ENCODE measurements at places on chromosomes 1 and 21.

DNA sequence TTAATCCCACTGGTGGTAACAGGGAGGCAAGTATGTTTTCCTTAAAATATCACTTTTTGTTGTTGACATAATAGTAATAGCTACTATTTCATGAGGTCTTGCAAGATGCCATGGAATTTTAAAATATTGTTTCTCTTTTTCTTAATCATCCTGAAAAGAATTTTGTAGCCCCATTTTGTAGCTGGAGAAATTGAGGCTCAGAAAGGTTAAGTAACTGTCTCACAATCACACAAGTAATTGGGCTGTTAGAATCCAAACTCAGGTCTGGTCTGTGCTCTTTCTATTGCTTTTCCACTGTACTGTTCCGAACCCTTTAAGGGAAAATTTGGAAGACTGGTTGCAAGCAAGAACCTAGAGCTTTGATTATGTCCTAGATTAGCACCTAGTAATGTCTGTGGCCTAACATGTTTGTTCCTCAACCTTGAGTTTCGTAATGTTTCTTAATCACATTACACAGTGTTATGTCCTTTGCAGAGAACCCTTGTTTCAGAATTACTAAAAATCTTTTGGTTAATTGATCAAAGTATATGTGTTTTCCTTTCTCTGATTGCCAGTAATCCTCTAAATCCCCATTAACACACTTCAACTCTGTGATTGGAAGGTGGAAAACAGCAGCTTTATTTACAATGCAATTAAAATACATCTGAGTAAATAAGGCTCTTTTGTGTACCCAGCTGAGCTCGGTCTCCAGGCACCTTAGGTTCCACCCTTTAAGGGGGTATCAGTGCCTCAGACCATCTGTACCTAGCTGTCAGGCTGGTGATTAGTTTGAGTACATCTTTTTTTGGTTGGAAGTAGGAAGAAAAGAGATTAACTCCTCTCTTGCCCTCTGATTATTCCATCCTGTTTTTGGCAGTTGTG, 10.4 kb downstream of the LRRC42 start:
- DNase-seq = no peak

- DNase-seq = no peak
Observed at GRCh38 chr1:22471078-22471477, 19.4 kb downstream of the ZBTB40 start.

DNA sequence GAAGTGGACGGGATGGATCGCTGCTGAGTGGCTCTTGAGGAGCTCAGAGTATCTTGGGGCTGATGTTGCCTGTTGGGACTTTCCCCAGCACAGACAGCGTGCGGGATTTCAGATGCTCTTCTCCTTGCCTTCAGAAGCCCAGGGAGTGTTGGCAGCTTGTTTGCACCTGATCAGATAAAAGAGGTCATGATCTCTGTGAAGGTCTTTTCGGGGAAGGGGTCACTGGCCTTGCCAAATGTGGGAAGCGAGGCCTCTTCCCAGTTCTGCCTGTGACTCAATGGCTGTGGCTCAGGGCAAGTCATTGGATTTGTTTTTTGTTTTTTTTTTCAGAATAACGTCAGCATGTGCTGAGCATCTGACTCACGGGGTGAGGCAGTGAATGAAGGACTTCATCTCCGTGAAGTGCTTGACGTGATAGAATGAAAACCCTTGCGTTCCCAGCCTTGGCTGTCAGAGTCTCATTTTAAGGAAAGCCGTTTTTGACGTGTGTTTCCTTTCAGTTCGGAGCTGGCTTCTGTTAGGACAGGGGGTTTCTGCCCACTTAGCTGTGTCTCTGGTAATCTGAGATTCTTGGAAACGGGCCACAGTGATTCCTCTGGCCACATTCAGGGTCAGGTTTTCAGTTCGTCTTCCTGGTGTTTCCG, 46.7 kb downstream of the GALNT2 start:
- DNase-seq = no peak

DNA sequence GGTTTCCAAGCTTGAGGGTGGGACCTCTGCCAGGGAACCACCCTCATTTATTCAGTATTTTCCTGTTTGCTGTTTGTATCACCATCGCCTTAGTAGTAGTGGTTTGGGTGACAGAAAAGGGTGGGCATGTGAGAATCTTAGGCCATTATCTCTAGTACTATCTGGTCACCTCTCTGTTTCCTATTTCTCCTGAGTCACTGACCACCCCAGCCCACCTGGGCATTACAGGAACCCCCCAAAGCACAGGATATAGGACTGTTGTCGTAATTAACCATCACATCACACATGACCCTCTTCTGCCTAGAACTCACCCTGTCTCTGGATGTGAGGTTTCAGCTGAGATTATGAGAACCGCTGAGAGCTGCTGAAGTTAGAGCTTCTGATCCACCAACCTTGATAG, 60.4 kb downstream of the IL23R start:
- no peak for DNase-seq

- no peak for DNase-seq
Observed at GRCh38 chr1:93079685-93080141, 630 bp downstream of the MTF2 start.

- DNase-seq = no peak
Observed at GRCh38 chr1:113040718-113041412, 32.1 kb upstream of the LRIG2 start.

- no peak for DNase-seq
Observed at GRCh38 chr1:41045740-41046139, 24.2 kb upstream of the SLFNL1 start.

DNA sequence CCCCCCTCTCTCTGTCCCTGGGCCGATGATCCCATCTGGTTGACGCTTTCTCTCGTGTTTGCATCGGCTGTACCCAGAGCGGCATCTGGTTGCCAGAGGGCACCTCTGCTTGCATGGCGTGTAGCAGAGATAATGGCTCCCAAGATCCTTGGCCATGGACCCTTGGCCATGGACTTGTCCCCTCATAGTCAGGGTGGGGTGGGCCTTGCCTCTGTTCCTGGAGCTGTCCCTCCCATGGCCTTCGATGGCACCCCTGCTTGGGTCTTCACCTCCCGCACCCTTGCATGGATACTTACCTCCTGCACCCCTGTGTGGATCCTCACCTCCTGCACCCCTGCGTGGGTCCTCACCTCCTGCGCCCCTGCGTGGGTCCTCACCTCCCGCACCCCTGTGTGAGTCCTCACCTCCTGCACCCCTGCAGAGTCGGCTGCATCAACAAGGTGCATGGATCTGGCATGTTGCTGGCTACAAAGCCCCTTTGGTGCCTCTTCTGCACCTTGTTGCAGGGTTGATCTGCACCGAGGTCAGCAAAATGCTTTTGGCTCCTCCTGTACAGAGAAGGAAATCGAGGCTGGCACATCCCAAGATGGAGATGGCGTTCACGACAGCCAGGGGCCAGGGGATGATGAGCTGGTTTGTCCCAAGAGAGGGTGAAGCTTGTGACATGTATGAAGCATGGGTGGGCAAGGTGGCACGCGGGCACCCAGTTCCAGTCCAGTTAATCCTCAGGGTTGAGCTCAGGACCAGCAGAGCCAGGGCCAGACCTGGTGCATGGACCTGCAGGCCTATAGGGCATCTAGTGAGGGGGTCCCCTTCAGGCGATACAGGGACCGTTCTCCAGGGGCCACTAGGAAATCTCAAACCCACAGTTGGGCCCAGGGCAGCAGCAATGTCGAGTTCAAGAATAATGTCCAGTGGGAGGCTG, 46.1 kb upstream of the C1orf174 start:
- DNase-seq = no peak

DNA sequence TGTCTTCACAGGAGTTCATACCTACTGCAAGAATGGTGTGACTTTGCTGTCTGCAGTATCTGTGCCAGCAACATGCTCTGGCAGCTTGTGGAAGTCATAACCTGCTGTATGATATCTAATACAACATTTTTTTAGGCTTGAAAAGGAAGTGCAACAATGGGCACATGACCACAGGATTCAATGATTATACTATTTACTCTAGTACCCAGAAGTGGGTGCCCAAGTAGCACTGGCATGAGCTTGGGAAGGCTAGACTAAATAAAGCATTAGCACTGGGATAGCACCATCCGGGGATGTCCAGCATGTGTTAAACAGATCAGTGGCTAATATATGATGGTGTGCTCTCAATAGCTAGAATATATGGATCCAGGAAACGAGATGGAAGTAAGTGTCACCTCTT, 98.6 kb upstream of the PDE4B start:
- DNase-seq = no peak

DNA sequence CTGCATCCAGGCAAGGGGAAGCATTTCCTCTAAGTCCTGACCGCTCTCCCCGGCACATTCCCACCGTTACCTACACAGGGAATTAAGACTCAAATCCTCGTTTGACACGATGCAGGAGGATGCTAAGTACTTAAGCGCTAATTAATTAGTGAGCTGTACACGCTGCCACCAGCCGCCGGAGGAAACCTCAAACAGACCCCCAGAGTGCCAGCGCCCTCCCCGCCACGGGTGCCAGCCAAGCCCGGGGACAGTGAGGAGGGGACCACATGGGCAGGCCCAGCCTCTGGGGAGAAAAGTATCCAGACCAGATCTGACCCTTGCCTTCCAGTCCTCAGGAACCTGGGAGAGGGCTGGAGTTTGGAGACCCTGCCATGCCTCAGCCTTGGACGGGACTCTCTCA, 17.4 kb upstream of the CASZ1 start:
- no peak for DNase-seq

GRCh38 chr1:78840453-78841271, 165.9 kb downstream of the ADGRL4 start:
- DNase-seq = no peak

DNA sequence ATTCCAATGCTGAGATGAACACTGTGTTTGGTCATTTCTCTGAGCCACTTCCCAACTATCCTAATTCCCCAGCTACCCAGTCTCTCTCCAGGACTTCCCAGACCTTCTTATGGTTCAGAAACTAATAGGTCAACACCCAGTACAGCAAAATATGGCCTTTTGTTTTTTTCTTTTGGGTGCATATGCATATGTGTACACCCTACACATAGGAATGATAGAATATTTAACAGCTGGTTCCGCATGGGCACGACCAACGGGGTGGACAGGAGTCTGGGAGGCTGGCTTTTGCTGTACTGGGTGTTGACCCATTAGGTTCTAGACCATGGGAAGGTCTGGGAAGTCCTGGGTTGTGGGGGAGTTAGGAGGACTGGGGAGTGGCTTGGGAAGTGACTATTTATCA, 143.9 kb downstream of the MRPS6 start:
- no peak for DNase-seq

DNA sequence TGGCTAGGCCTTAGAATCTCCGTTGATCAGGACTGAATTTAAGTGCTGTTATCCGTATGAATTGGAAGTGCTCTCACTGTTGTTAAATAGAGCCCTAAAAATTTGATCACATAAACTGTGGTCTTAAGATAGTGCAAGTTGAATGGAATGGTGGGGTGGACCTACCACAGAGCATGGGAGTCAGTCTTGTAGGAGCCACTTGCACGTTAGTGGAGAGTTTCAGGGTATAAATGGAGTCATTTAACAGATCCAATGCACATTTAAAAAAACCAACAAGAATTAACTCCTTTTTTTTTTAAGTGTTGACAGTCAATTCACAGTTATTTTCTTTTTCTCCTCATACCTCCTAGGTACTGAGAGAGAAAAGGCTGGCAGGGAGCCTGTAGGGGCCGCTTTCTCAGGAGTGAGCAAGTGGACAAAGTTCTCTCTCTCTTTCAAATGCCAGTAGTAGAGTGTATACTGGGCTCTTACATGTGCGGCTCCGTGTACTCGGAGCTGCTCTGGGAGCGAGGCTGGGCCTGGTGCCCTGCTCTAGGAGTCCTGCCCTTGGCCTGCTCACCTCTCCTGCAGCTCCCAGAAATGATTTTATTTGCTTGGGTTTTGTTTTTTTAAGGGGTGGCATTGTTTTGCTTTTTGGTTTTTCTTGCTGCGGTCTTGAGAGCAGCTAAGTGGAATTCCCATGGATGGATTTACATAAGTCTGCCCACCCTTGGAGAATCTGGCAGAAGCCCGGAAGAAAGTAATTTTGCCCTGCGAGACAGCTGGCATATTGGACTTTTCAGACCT, 91.3 kb downstream of the ATP5PO start:
- no peak for DNase-seq

- DNase-seq = no peak
Observed at GRCh38 chr1:156592910-156593660, 1.5 kb downstream of the NAXE start.

- no peak for DNase-seq
Observed at GRCh38 chr1:184167352-184167751, 115.8 kb downstream of the TSEN15 start.

GRCh38 chr1:27436204-27437159, 44.1 kb downstream of the GPR3 start:
- DNase-seq = no peak

DNA sequence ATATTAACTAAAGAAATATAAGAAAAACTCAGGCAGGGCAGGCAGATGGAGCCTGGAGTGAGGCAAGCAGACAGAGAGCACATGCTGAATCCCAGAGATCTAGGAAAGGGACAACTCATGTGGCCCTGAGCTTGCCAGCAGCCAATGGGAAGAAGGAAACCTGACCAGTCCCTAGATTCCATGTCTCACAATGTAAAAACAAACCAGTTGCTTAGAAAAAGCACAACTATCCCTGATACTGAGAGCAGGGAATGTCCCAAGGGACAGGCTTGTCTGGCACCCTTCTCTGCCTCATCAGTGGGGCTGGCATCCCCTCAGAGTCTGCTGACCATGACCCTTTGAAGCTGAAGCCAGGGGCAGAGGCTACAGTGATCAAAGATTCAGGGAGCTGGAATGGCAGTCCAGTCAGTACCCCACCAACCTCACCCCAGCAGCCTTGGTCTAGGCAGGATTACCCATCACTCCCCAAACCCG, 27.8 kb downstream of the HSPG2 start:
- no peak for DNase-seq

GRCh38 chr1:98461873-98462385, 199.6 kb upstream of the SNX7 start:
- no peak for DNase-seq

DNA sequence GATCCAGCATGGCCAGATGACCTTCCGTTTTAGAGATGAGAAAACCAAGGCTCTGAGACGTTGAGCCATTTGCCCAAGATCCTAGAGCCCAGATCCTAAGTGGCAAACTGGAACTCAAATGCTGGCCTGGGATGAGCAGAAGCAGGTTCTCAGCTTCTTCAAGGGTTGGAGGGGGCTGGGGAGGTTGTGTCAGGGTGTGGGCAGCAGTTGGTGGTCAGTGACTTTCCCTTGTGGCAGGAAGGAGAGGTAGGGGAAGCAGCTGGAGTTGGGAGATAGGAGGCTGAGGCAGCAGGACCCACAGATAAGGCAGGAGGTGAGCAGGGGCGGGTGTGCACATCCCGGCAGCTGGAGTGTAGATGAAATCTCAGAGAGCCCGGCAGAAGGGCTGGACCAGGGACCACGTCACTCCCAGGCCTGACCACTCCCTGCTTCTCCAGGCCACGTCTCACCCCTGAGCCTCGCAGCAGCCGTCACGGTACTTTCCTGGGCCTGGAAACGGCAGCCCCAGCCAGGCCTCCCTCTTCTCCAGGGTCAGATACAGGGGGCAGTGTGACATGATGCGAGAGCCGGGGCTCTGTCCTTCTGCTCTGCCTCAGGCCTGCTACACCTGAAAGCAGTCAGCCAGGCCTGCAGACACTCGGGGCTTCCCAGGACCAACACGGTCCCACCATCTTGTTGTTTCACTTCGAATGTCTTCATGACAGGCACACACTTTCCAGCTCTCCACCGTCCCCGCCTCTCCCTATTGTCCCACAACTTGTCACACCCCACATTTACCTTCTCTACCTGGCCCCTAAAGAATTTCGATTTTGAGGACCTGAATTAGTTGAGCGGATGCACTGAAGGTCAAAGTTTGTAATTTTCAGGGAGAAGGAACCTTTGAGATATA, 11.5 kb upstream of the LAPTM5 start:
- DNase-seq = no peak

Data from stimulated activated CD8-positive, alpha-beta memory T cell treated with anti-CD3 and anti-CD28 coated beads, Interleukin-15, amount 100 ng/mL, for 24 hours (primary cell).